Naive thymus-derived CD4-positive, alpha-beta T cell (primary cell): ENCODE measurements at places on chromosomes 5 and 9. TPM values are rescaled to one million over a fixed set of nuclear protein-coding genes. Genes with fewer than 3 reads are reported as not detected.

Gene CDKN2B-AS1
- total RNA-seq, result not detected

DNA sequence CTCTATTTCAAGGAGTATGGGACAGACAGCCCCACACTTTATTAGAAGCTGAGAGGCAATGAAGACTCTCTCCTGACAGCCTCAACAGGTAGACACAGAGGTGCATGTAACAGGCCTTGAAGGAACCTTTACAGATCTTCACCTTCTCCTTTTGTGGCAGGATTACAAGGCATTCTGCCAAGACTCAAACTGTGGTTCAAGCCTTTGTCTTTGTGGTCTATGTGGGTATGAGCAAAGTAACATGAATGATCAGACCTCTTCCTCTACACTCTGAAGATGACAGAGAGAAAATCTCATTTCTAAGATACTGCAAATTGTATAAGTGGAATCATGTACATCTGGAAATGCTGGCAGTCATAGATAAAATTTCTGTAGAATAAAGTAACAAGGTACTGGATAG, 346.9 kb downstream of the CDH9 start:
- H3K27ac ChIP-seq, result no peak overlapping the region
- H3K36me3 ChIP-seq, result no peaks in the 10 kb centered on the region
- no peak for DNase-seq
- H3K4me1 ChIP-seq, result no peaks in the 10 kb centered on the region
- H3K4me3 ChIP-seq, result no peak overlapping the region

- no peaks in the 10 kb centered on the region for H3K27me3 ChIP-seq
- no peaks in the 10 kb centered on the region for H3K4me1 ChIP-seq
- H3K36me3 ChIP-seq, result no peaks in the 10 kb centered on the region
- no peak overlapping the region for H3K27ac ChIP-seq
Measured at GRCh38 chr5:59458321-59458720, 435.2 kb downstream of the PDE4D start.

DNA sequence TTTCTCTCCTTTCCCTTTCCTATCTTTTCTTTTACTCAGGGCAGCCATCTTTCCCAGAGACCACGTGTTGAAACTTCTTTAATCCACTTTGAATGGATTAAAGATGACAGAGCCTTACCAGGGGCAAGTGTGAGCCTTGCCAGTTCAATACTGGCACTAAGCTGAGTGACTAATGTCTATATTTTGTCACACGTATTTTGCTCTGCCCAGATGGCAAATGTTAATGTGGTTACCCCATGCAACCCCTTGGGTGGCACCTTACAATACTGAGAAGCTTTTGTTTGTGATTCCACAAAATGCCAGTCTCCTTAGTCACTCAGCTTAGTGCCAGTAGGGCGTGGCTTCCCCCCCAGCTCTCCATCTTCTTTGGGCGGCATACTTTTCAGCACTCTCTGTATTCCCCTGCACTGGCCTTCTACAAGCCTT, 24.8 kb downstream of the ANXA1 start:
- no peak overlapping the region for H3K27ac ChIP-seq
- no peaks in the 10 kb centered on the region for H3K4me1 ChIP-seq
- DNase-seq, result no peak
- H3K4me3 ChIP-seq, result no peak overlapping the region
- no peaks in the 10 kb centered on the region for H3K36me3 ChIP-seq

- DNase-seq, result no peak
- H3K27ac ChIP-seq, result no peak overlapping the region
- H3K36me3 ChIP-seq, result no peaks in the 10 kb centered on the region
- no peaks in the 10 kb centered on the region for H3K27me3 ChIP-seq
- no peak overlapping the region for H3K4me3 ChIP-seq
- peaks cover 3% of the 10 kb centered on the region for H3K4me1 ChIP-seq
Measured at GRCh38 chr5:115806986-115807653, 9.3 kb downstream of the CDO1 start.

Gene CNTNAP3B
- 0.15 TPM for total RNA-seq

DNA sequence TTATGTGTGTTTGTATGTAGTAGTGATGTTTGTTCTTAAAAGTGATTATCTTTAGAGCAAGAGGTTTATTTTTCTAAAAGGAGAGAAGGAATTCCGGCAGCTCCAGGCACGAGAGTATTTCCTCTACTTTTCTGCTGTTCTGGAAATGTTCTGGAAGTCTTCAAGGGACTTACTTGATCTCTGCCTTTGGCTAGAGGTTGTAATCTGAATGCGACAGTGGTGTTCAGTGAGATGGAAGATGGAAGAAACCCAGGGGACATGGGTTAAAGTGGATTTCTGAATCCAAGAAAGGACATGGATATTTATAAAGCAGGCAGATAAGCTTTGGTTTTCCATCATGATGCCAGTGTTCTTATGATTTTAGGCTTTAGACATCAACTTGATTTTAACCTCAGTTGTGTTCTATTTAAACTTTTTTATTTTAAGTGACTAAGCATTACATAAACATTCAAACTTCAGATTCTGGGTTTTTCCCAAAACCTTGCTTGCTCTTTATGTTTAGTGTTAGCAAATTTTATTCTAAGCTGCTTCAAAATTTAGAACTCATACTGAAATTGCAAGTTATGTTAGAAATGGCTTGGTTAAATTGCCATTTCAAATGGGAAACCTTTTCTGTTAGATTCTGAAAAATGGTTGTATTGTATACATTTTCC, 3.6 kb downstream of the GPR21 start:
- no peaks in the 10 kb centered on the region for H3K4me1 ChIP-seq
- no peak overlapping the region for H3K4me3 ChIP-seq
- no peak overlapping the region for H3K27ac ChIP-seq
- peaks cover 4% of the 10 kb centered on the region for H3K36me3 ChIP-seq
- DNase-seq, result no peak
- H3K27me3 ChIP-seq, result no peaks in the 10 kb centered on the region

DNA sequence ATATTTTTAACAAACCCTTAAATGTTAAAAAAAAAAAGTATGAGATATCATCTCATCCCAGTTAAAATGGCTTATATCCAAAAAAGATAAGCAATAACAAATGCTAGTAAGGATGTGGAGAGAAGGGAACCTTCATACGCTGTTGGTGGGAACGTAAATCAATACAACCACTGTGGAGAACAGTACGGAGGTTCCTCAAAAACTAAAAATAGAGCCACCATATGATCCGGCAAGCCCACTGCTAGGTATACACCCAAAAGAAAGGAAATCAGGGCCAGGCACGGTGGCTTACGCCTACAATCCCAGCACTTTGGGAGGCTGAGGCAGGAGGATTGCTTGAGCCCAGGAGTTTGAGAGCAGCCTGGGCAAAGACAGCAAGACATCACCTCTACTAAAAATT, 3.0 kb downstream of the MTMR12 start:
- no peak overlapping the region for H3K27ac ChIP-seq
- DNase-seq, result no peak
- H3K27me3 ChIP-seq, result no peaks in the 10 kb centered on the region
- no peaks in the 10 kb centered on the region for H3K36me3 ChIP-seq
- H3K4me1 ChIP-seq, result peaks cover 9% of the 10 kb centered on the region
- H3K4me3 ChIP-seq, result no peak overlapping the region

Gene TIMD4
- 29.2 TPM for total RNA-seq

Gene PKD2L2
- 0.28 and 0.46 TPM in 2 replicates for total RNA-seq

Gene LMBRD2
- total RNA-seq, result 14.3 TPM

Gene EQTN
- total RNA-seq, result not detected

Gene PCDHGA3
- total RNA-seq, result not detected

- H3K27ac ChIP-seq, result peak overlapping the region; percentile 87
- peaks cover 10% of the 10 kb centered on the region for H3K4me1 ChIP-seq
- peak overlapping the region; percentile 82 for H3K4me3 ChIP-seq
- H3K27me3 ChIP-seq, result no peaks in the 10 kb centered on the region
Measured at GRCh38 chr9:129111528-129112151, 425 bp downstream of the PTPA start.

DNA sequence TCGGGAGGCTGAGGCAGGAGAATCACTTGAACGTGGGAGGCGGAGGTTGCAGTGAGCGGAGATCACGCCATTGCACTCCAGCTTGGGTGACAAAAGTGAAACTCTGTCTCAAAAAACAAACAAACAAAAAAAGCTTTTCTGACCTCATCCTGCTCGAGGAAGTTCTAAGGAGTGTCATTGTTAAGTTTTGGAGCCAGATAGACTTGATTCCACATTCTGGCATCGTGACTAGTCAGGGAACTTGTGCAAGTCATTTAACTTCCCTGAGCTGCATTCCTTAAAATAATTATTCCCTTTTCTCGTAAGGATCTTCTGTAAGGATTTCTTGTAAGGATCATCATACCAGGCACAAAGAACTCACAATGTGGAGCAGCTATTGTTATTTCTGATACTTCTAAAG, 26.2 kb downstream of the SNX24 start:
- H3K4me3 ChIP-seq, result no peak overlapping the region
- H3K4me1 ChIP-seq, result no peaks in the 10 kb centered on the region
- no peaks in the 10 kb centered on the region for H3K36me3 ChIP-seq
- no peak for DNase-seq
- no peaks in the 10 kb centered on the region for H3K27me3 ChIP-seq

- H3K27ac ChIP-seq, result no peak overlapping the region
- no peaks in the 10 kb centered on the region for H3K27me3 ChIP-seq
- no peaks in the 10 kb centered on the region for H3K4me1 ChIP-seq
- no peaks in the 10 kb centered on the region for H3K36me3 ChIP-seq
Measured at GRCh38 chr9:133785753-133786370, 47.7 kb upstream of the SARDH start.

Gene GBA2
- total RNA-seq, result 47.5 TPM

Gene INSYN2B
- total RNA-seq, result not detected in 2 replicates

- H3K27me3 ChIP-seq, result no peaks in the 10 kb centered on the region
- H3K4me1 ChIP-seq, result no peaks in the 10 kb centered on the region
- no peak overlapping the region for H3K27ac ChIP-seq
- H3K4me3 ChIP-seq, result no peak overlapping the region
- no peaks in the 10 kb centered on the region for H3K36me3 ChIP-seq
Measured at GRCh38 chr5:118711727-118712126, 276.6 kb downstream of the DTWD2 start.

DNA sequence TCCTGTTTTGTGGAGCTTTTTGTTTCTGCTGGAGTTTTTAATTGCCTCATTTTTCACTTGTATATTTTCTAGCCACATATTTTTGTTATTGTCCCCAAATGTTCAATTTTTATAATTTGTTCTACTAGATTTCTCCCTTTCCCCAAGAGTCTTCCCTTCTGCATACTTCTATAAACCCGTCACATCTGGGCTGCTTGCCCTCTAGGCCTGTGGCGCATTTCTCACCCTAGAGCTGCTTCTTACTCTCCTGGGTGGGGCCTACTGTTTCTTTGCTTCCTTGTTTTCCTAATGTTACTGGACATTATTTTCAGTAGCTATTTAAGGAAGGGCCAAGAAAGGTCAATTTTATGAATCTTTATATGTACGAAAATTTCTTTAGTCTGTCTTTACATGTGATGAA, 51.5 kb downstream of the NXNL2 start:
- no peak overlapping the region for H3K27ac ChIP-seq
- no peak overlapping the region for H3K4me3 ChIP-seq

Gene KCNV2
- total RNA-seq, result not detected

DNA sequence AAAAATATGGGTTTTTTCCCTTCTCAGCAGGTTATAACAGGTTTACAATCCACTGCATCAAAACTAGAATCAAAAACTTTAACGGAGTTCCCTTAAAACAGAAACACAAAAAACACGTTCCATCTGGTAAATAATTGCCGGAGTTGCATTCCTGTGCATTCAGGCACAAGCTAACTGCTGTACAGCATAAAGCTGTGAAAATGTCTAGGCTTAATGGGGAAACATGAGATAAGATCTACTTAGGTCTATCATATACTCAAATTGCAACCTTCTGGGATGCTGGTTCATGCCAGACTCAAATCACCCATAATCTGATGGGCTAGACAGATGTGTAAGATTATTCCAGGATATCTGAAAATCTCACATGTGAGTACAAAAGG, 265.3 kb downstream of the DOCK8 start:
- no peaks in the 10 kb centered on the region for H3K4me1 ChIP-seq
- no peak overlapping the region for H3K27ac ChIP-seq
- DNase-seq, result no peak
- no peaks in the 10 kb centered on the region for H3K27me3 ChIP-seq

Gene FST
- total RNA-seq, result 0.34 TPM in 1 of 2 replicates, not detected in the other

- no peaks in the 10 kb centered on the region for H3K4me1 ChIP-seq
- H3K27ac ChIP-seq, result no peak overlapping the region
- no peaks in the 10 kb centered on the region for H3K27me3 ChIP-seq
- H3K36me3 ChIP-seq, result no peaks in the 10 kb centered on the region
- DNase-seq, result no peak
Measured at GRCh38 chr9:99748676-99749075, 73.0 kb upstream of the NR4A3 start.

DNA sequence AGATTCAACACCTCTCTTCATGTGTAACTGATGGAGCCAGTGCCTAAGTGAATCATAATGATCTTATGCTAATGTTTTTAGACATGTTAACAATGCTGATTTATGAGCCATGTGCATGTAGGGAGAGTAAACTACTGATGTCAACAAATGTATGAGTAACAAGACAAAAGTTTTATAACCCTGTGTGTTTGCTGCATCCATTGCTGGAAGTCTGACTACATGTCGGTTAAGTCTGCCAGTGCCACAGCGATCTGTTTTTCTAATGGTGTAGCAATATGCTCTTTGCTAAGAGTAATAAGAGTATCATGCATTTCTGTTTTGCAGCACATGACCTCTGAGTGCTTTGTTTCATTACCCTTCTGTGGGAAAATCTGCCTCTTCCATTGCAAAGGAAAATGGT, 26.4 kb upstream of the TMOD1 start:
- H3K27ac ChIP-seq, result no peak overlapping the region
- H3K36me3 ChIP-seq, result no peaks in the 10 kb centered on the region
- no peaks in the 10 kb centered on the region for H3K4me1 ChIP-seq
- no peak for DNase-seq

GRCh38 chr9:134406366-134407120, 80.3 kb downstream of the RXRA start:
- no peaks in the 10 kb centered on the region for H3K36me3 ChIP-seq
- no peaks in the 10 kb centered on the region for H3K27me3 ChIP-seq
- H3K4me3 ChIP-seq, result peak overlapping the region; percentile 51
- peaks cover 40% of the 10 kb centered on the region for H3K4me1 ChIP-seq

DNA sequence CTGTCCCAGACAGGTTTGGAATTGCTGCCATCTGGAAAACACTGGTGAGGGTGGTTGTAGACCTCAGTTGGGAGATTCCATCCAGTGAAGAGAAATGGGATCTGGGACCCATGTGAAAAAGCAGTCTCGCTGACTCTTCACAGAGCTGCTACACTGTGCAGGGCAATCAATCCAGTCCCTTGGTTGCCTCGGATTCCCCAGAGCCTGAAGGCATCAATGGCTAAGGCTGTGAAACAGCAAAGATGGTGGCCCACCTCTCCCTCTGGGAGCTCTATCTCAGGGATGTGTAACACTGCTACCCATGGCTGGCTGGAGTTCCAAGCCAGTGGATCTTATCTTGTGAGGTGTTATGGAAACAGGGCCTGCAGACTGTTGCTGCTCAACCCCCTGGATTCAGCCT, 256.1 kb downstream of the TMEM38B start:
- DNase-seq, result no peak
- H3K36me3 ChIP-seq, result no peaks in the 10 kb centered on the region
- H3K27ac ChIP-seq, result no peak overlapping the region
- H3K4me3 ChIP-seq, result no peak overlapping the region
